ENCODE measurements at places on chromosomes 6 and 20. TPM values are rescaled to one million over a fixed set of nuclear protein-coding genes. Genes with fewer than 3 reads are reported as not detected.

PDE10A gene
- polyA plus RNA-seq: not detected

PHF1 gene
- 29.8 TPM for polyA plus RNA-seq

FILIP1 gene
- polyA plus RNA-seq: not detected

RNF144B gene
- 1.1 TPM for polyA plus RNA-seq

ULBP2 gene
- 0.83 TPM for polyA plus RNA-seq

TMC2 gene
- polyA plus RNA-seq: not detected

FRMD1 gene
- not detected for polyA plus RNA-seq

LTB gene
- 133 TPM for polyA plus RNA-seq

PLG gene
- polyA plus RNA-seq: not detected

C6orf47 gene
- 23.6 TPM for polyA plus RNA-seq

TP53TG5 gene
- 0.09 TPM for polyA plus RNA-seq

HLA-C gene
- 2,339 TPM for polyA plus RNA-seq

CDH26 gene
- polyA plus RNA-seq: not detected

HLA-DRA gene
- polyA plus RNA-seq: 103 TPM

NPEPL1 gene
- polyA plus RNA-seq: 11.6 TPM

ZBTB46 gene
- polyA plus RNA-seq: 0.32 TPM

XKR7 gene
- polyA plus RNA-seq: not detected

DBNDD2 gene
- 24.5 TPM for polyA plus RNA-seq

BIRC7 gene
- polyA plus RNA-seq: not detected

CRISP3 gene
- not detected for polyA plus RNA-seq

APOBEC2 gene
- polyA plus RNA-seq: not detected

IP6K3 gene
- not detected for polyA plus RNA-seq

CDS2 gene
- 50.1 TPM for polyA plus RNA-seq

MCM8 gene
- 3.1 TPM for polyA plus RNA-seq

PRDM13 gene
- polyA plus RNA-seq: not detected

MAPK13 gene
- polyA plus RNA-seq: 38.4 TPM

NINL gene
- polyA plus RNA-seq: 0.77 TPM

ASIP gene
- polyA plus RNA-seq: 0.43 TPM

ENPP4 gene
- polyA plus RNA-seq: 26.0 TPM

GNRH2 gene
- polyA plus RNA-seq: not detected

TFAP2D gene
- polyA plus RNA-seq: not detected

BAG2 gene
- polyA plus RNA-seq: 1.7 TPM

SAPCD1 gene
- polyA plus RNA-seq: not detected

RBPJL gene
- polyA plus RNA-seq: not detected

DXO gene
- polyA plus RNA-seq: 17.2 TPM

FAM162B gene
- polyA plus RNA-seq: not detected

LBP gene
- polyA plus RNA-seq: not detected

FRK gene
- polyA plus RNA-seq: not detected

CASS4 gene
- 3.2 TPM for polyA plus RNA-seq

PKIB gene
- not detected for polyA plus RNA-seq

ZC3H12D gene
- polyA plus RNA-seq: not detected

VTA1 gene
- 38.9 TPM for polyA plus RNA-seq

TSBP1 gene
- not detected for polyA plus RNA-seq

FAM83C gene
- not detected for polyA plus RNA-seq

PAX1 gene
- not detected for polyA plus RNA-seq

EYS gene
- polyA plus RNA-seq: not detected

PBOV1 gene
- polyA plus RNA-seq: not detected

SLC22A1 gene
- 0.44 TPM for polyA plus RNA-seq

PTK6 gene
- 0.37 TPM for polyA plus RNA-seq

CPNE5 gene
- polyA plus RNA-seq: 0.49 TPM

FERMT1 gene
- not detected for polyA plus RNA-seq

ZBP1 gene
- polyA plus RNA-seq: 29.0 TPM

OR2B6 gene
- not detected for polyA plus RNA-seq

GSTA1 gene
- not detected for polyA plus RNA-seq

WFDC12 gene
- not detected for polyA plus RNA-seq

SLC12A5 gene
- 1.8 TPM for polyA plus RNA-seq
